ENCODE measurements at places on chromosomes 3 and 15. TPM values are rescaled to one million over a fixed set of nuclear protein-coding genes. Genes with fewer than 3 reads are reported as not detected.

DNA sequence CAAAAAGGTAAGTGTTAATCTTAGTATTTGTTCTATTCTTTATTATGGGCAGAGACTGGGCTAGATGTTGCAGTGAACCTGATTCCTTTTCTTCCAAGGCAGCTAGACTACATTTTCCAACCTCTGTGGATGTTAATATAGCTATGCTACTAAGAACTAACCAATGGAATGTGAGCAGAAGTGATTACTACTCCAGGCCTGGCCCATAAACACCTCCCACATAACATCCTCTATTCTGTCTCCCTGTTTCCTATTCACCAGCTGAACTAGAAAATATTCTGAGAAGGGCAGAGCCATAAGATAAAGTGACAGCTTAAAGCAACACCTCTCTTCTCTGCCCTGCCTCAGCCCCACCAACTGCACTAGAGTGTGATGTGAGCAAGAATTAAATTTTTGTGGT lies 29.4 kb downstream of the CD200R1L start:
- no peak for DNase-seq

Gene APBA2
- 31.7 TPM for total RNA-seq

- DNase-seq, result no peak
Measured at GRCh38 chr3:187072511-187072910, 66.8 kb downstream of the RPL39L start.

- DNase-seq, result no peak
Measured at GRCh38 chr15:39330061-39330460, 250.8 kb upstream of the THBS1 start.

Gene COL7A1
- 26.6 TPM for total RNA-seq

- DNase-seq, result peak; percentile 46
Measured at GRCh38 chr3:197015790-197016736, 13.6 kb downstream of the MELTF start.

- no peak for DNase-seq
Measured at GRCh38 chr15:93048759-93049161, 40.3 kb downstream of the RGMA start.
